ENCODE measurements at places on chromosomes 4 and X. TPM values are rescaled to one million over a fixed set of nuclear protein-coding genes. Genes with fewer than 3 reads are reported as not detected.

The AMBN gene
- total RNA-seq, result not detected

- H3K27me3 ChIP-seq, result no peaks in the 10 kb centered on the region
- no peak overlapping the region for H3K27ac ChIP-seq
- no peaks in the 10 kb centered on the region for H3K36me3 ChIP-seq
Observed at GRCh38 chrX:38970074-38970473, 168.8 kb downstream of the MID1IP1 start.

DNA sequence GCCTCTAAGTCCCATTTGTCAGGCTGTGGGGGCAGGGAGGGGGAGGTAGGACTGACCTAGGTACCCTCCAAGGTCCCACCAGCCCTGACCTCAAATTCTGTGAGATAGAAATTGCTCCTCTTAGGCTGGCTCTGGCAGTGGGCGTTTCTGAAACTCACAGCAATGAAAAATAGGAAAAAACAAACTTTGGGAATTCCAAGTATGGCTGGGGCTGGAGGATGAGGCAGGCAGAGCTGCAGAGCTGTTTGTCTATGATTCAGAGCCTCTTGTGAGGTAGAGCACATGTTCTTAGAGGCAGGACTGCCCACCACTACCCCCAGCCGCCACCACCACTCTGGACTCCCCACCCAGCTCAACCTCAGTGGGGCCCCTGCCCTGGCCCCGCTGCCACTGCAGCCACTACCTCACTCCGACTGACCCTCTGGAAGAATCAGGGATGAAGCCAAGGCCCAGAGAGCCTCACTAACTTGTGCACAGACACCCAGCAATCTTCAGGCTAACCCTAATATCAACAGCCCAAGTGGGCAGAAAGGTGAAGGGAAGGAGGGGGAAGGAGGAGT is 98.2 kb downstream of the PJA1 start:
- H3K27me3 ChIP-seq, result no peaks in the 10 kb centered on the region
- H3K4me1 ChIP-seq, result no peaks in the 10 kb centered on the region
- no peaks in the 10 kb centered on the region for H3K36me3 ChIP-seq
- H3K4me3 ChIP-seq, result no peak overlapping the region
- H3K27ac ChIP-seq, result no peak overlapping the region

DNA sequence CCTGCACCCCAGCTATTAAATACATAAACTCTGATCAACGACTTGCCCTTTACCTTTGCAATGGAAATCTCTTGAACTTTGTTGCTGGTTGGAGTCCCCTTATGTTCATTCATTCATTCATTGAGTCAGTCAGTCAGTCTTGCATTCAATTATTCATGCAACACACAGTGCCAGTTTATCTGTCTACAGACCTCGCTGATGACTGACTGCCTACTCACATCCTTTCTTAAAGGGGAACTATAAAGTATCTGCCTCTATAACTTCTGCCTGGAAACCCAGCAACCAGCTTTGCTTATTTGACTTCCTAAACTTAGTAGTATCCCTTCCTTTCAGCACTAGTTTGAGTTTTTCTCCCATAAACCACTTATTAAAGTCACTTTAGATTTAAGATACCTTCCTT is 620.8 kb upstream of the ADGRL3 start:
- H3K4me3 ChIP-seq, result no peak overlapping the region
- no peak overlapping the region for H3K27ac ChIP-seq
- DNase-seq, result no peak
- no peaks in the 10 kb centered on the region for H3K27me3 ChIP-seq

- no peaks in the 10 kb centered on the region for H3K27me3 ChIP-seq
- no peak for DNase-seq
- no peak overlapping the region for H3K4me3 ChIP-seq
- H3K36me3 ChIP-seq, result no peaks in the 10 kb centered on the region
- H3K4me1 ChIP-seq, result no peaks in the 10 kb centered on the region
Observed at GRCh38 chr4:23897564-23898109, 7.8 kb upstream of the PPARGC1A start.

DNA sequence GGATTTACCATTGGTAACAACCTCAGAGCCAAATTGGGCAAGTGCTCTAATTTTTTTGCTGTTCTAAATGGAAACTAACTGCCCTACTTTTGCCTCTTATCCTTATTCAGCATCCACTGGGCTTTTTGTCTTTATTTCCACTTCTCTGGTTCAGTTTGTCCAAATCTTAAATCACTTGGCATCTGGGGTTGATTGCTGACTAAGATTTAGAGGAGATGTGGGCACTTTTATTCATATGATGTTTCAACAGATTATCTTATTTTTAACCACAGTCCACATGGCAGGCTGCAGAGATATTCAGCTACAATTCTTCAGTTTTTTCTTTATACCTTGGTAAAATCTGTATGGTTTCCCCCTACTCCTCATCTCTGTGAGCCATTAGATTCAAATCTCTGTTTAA is 1161.4 kb upstream of the PCDH7 start:
- H3K4me1 ChIP-seq, result no peaks in the 10 kb centered on the region
- no peak overlapping the region for H3K27ac ChIP-seq
- H3K4me3 ChIP-seq, result no peak overlapping the region
- H3K27me3 ChIP-seq, result no peaks in the 10 kb centered on the region
- DNase-seq, result no peak

The FRAS1 gene
- 0.23 TPM for total RNA-seq

The TMPRSS11A gene
- total RNA-seq, result not detected

DNA sequence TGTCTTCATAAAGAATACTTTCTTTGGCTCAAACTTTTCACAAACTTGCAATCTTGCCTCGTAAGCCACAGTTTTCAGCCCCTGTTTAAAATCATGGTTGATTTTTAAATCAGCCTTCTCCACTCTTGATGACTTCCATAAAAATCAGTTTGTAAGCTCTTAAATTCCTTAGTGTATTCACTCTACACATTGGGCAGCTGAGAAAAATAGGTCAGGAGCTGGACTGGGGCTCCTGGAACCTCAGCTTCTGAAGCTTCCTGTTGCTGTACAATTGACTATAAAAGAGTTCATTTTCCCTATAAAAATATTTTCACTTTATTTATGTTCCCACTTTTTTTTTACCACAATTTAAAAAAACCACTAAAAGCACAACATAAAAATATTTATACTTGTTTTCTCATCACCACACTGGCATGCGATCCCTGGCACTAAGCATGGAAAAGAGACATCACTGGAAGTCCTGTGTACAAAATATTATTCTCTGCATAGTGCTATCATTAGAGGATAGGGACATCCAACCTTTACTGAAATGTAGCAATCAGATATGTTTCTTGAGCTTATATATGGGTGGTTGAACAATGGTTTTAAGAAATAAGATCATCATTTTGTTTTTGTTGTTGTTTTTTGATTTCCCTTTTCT is 345.7 kb downstream of the FBXO8 start:
- no peaks in the 10 kb centered on the region for H3K4me1 ChIP-seq
- H3K27me3 ChIP-seq, result no peaks in the 10 kb centered on the region
- no peak for DNase-seq
- H3K27ac ChIP-seq, result no peak overlapping the region

The BST1 gene
- total RNA-seq, result 0.78 TPM

The SFRP2 gene
- total RNA-seq, result not detected

DNA sequence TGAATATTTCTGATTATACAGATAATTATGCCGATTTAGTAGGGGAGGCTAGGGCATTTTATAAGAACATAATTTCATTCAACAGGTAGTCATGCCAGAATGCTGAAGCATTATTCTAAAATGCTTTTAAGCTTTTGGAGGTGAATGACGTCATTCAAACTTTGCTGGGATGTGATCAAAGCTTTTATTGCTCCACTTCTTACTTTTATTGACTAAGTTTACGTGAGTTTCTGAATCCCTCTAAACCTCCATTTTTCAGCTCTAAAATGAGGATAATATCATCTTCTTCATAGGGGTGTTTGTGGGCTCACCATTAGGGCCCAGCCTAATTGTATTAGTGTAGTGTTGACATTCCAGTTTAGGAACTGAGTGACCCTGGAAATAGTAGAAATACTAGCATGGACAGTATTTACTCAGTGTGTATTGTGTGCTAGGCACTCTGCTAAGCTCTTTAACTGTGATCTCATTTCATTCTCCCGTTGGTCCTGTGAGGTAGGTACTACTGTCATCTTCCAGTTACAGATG is 3.0 kb downstream of the WWC2 start:
- DNase-seq, result no peak
- H3K27ac ChIP-seq, result no peak overlapping the region
- no peak overlapping the region for H3K4me3 ChIP-seq

The NELFA gene
- total RNA-seq, result 43.9 TPM

The GPR50 gene
- total RNA-seq, result not detected

DNA sequence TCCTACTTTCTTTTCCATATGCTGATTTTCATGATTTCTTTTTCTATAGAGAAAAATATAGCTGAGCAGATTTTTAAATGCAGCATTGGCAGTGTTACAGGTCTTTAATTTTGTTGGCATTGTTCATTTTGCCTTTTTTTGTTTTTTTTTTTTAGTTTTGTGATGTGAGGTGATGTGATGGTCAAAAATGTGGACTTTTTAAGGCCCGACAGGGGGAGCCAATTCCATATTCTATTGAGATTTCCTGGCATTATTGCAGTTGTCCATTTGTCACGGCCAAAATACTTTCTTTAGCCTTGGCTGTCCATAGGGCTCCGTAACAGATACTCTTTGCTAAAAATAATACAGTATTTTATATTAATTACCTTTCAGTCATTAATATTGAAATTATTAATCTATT is 47.8 kb downstream of the SLIT2 start:
- H3K4me1 ChIP-seq, result no peaks in the 10 kb centered on the region
- no peak overlapping the region for H3K27ac ChIP-seq
- DNase-seq, result no peak
- H3K36me3 ChIP-seq, result no peaks in the 10 kb centered on the region
- H3K27me3 ChIP-seq, result no peaks in the 10 kb centered on the region
- H3K4me3 ChIP-seq, result no peak overlapping the region

The CXorf51A gene
- not detected for total RNA-seq

GRCh38 chr4:39571054-39571453 is 43.8 kb upstream of the UGDH start:
- no peaks in the 10 kb centered on the region for H3K27me3 ChIP-seq
- H3K27ac ChIP-seq, result no peak overlapping the region
- peaks cover 3% of the 10 kb centered on the region for H3K4me1 ChIP-seq

GRCh38 chr4:115973768-115974167 is 860.3 kb upstream of the NDST4 start:
- H3K36me3 ChIP-seq, result no peaks in the 10 kb centered on the region
- H3K4me1 ChIP-seq, result no peaks in the 10 kb centered on the region

The SPIN2A gene
- total RNA-seq, result 1.1 TPM

The C4orf50 gene
- total RNA-seq, result 0.43 TPM

The TCEAL3 gene
- 6.7 TPM for total RNA-seq

DNA sequence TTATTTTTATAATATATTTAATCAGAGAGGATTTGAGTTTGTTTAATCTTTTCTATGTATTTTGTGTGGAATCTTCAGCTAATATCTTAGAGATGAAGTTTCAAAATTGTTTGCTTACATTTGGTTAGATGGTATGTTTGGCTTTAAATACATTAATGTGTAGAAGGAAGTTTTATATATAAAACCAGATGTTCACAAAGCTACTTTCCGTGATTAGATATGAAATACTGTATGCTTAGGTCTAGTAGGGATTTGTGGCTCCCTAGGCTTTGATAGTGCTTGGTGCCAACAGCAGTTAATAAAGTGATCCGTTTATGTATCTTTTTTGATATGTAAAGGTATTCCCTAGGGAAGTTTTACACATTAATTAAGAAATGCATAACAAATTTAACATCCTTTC is 223.0 kb downstream of the ARHGAP10 start:
- no peak overlapping the region for H3K4me3 ChIP-seq
- H3K4me1 ChIP-seq, result no peaks in the 10 kb centered on the region
- H3K27ac ChIP-seq, result no peak overlapping the region
- H3K27me3 ChIP-seq, result no peaks in the 10 kb centered on the region

- H3K4me3 ChIP-seq, result no peak overlapping the region
- no peak overlapping the region for H3K27ac ChIP-seq
- DNase-seq, result no peak
- H3K4me1 ChIP-seq, result no peaks in the 10 kb centered on the region
Observed at GRCh38 chr4:41832961-41833360, 84.4 kb upstream of the PHOX2B start.

DNA sequence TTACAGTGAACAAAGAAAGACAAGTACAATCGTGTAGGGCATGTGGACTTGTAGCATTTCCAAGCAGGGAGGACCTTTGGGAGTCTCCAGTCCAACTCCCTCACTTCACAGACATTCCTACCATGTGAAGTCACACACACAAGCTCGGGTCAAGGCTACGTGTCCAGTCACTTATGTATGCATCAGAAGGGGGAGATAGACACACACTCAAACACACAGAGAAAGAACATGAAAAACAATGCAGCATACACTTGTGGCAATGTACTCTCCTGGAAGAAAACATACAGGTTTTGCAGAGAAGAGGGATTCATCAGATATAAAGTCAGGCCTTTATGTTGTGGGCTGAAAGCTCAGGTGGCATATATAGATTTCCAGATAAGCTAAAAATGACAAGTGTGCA is 136.1 kb upstream of the MID1 start:
- no peak overlapping the region for H3K27ac ChIP-seq
- no peak overlapping the region for H3K4me3 ChIP-seq
- no peaks in the 10 kb centered on the region for H3K36me3 ChIP-seq
- no peaks in the 10 kb centered on the region for H3K4me1 ChIP-seq
- DNase-seq, result no peak

GRCh38 chr4:22744478-22745062 is 51.8 kb downstream of the GBA3 start:
- H3K4me3 ChIP-seq, result no peak overlapping the region
- no peak overlapping the region for H3K27ac ChIP-seq
- no peak for DNase-seq
- H3K36me3 ChIP-seq, result no peaks in the 10 kb centered on the region
- peaks cover 1% of the 10 kb centered on the region for H3K4me1 ChIP-seq

DNA sequence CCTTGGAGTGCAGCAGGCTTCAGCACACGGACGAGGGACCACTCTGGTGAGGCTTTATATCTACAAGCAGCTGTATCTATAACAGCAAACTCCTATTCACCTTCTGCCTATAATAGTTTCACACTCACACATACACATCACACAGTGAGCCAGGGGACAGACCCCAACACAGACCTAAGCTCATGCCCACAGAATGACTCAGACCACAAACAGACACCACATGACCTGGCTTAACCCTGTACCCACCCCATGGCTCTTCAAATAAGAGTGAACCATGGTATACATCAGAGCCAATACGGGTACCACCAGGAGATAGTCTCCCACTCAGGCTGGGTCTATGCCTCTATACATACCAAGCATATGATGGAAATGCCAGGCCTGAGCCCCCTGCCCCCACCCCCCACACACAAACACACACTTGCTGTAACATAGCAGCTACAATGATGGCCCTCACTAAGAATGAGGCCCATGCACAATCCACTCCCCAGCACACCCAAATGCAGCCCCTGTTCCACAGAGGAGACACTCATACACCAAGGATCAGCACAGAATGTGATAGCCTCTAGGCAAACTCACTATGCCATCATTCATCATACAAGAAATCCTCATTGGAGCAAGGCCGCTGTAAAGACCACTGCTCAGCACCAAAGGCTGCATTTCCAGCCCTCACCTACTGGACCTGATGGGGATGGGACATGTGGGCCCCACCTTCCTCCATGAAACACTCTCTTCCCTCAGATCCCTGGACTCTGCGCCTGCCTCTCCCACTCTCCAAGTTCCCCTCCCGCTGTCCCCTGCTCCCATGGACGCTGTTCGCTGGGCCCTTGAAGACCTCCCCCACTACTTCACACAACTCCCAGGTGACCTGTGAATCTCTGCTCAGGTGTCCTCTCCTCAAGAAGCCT is 62.1 kb upstream of the XIAP start:
- no peak for DNase-seq
- H3K4me3 ChIP-seq, result no peak overlapping the region
- H3K4me1 ChIP-seq, result no peaks in the 10 kb centered on the region
- H3K27ac ChIP-seq, result no peak overlapping the region
- H3K36me3 ChIP-seq, result no peaks in the 10 kb centered on the region

The TDO2 gene
- total RNA-seq, result not detected

The SSX2B gene
- total RNA-seq, result not detected

The ETFDH gene
- 19.1 TPM for total RNA-seq
